BJ (cell line): ENCODE measurements at places on chromosomes 1 and 21.

- DNase-seq = no peak
Observed at GRCh38 chr21:42863504-42863870, 15.9 kb downstream of the WDR4 start.

DNA sequence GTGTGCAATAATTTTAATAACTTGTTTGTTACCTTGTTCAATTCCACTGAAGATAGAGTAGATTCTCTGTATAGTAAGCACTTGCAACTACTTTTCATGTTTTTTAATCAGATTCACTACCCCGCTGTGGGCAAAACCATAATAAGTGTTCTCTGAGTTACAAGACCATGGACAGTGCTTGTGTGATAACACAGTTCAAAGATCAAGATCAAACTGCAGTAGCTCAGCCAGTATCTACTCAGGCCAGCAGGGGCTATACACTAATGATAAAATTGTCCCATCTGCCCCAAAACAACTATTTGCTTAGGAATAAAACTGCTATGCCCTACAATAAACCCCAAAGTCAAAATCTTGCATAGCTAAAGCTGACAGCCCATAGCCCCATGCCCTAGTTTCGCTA is 129.6 kb downstream of the LRRC7 start:
- no peak for DNase-seq

- DNase-seq = no peak
Observed at GRCh38 chr1:209580577-209580976, 2.9 kb upstream of the CAMK1G start.

DNA sequence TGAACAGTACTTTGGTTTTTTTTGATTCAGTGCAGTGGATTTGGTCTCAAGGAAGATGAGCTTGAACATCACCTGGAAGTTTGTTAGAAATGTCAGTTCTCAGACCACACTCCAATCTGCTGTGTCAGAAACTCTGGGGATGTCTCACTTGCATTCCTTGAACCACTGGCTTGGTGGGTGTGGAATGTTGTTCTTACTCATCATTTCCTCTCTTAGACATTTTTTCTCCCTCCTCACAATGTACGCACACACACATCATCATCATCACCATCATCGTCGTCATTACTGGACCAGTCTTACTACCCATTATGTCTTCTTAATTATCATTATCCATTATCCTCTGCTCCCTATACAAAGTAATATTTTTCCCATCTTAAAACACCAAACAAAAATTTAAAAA is 91.9 kb upstream of the KCNK2 start:
- peak; percentile 84 for DNase-seq

- DNase-seq = no peak
Observed at GRCh38 chr1:242738702-242739645, 214.5 kb upstream of the PLD5 start.

DNA sequence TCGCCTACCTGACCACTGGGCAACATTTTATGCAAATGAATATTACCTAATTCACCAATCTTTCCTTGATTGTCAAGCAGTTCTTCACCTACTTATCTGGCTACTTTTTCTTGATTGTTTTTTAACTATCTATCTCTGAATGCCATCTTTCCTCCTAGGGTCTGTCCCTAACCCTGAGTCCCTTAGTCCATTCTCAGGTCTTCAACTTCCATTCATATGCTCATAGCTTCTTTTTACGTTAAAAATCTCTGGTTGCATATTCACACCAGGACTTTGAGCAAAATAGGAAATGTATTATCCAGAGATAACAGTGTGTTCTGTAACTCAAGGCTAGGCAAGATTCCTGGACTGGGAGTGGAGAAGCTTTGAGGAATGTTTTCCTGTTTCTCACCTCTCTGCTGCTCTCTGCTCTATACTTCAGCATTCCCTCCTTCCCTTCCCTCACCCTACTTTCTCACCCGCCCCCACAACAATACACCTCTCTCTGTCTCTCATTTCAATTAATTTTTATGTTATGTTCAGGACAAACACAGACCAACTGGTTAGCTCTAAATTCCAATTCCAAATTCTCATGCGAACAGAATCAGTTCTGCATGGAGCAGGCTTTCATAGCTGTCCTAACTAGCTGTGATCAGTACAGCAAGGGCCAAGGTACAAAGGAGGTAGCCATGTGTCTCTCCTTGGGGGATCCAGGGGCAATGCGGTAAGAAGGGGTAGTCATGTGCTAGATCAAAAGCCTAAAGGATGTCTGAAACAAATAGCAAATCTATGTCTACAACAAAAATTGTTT is 278.4 kb downstream of the USH2A start:
- no peak for DNase-seq

- DNase-seq = no peak
Observed at GRCh38 chr1:153775458-153776327, 486 bp downstream of the SLC27A3 start.

- no peak for DNase-seq
Observed at GRCh38 chr1:26921126-26921539, 410 bp upstream of the NUDC start.

DNA sequence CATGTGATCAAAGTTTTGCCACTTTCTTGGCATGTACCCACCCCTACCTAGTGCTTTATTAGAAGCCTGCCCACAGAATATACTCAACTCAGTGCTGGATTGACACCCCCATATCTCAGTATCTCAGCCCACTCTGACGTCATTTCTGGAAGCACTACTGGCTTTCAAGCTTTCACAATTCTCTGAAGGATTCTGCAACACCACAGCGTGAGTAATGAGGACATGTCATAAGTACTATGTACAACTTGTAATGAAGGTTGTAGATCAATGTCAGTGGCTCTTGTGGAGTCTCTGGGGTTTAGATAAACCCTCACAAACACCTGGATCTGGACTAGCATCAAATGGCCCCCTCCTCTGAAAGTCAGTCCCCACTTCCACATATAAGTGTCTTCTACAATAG is 57.2 kb downstream of the TNFSF4 start:
- no peak for DNase-seq

GRCh38 chr1:236534151-236534651 is 10.4 kb downstream of the LGALS8 start:
- no peak for DNase-seq

DNA sequence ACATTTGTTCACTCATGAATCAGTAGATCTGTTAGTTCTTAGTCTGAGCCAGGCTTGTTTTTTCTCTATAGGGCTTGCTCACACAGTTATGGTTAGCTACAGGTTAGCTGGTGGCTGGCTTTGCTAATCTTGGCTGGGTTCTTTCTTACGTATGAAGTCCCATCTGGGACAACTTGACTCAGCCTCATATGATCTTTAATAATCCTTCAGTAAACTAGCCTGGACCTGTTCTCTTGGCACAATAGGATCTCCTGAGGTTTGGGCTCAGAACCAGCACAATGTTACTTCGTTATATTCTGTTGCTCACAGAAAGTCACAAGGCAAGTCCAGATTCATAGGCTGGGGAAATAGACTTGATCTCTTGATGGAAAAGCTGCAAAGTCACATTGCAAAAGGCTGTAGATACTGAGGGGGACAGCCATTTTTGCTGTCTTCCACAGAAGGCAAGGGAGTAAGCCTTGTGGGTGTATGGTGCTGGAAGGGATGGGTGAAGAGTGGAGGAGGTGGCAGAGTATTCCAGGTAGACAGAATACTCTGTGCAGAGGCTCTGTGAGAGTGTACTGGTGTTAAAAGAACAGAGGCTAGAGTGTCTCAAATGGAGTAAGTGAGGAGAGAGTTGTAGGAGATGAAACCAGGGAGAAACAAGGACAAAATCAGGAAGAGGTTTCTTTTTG is 24.4 kb downstream of the EFCAB7 start:
- no peak for DNase-seq

- DNase-seq = no peak
Observed at GRCh38 chr1:235292790-235293189, 35.2 kb downstream of the ARID4B start.

GRCh38 chr1:220135755-220136154 is 41.8 kb downstream of the IARS2 start:
- DNase-seq = no peak

GRCh38 chr1:224763126-224763775 is 147.1 kb downstream of the CNIH3 start:
- DNase-seq = no peak

- no peak for DNase-seq
Observed at GRCh38 chr1:203041351-203041932, 15.2 kb downstream of the PPFIA4 start.

DNA sequence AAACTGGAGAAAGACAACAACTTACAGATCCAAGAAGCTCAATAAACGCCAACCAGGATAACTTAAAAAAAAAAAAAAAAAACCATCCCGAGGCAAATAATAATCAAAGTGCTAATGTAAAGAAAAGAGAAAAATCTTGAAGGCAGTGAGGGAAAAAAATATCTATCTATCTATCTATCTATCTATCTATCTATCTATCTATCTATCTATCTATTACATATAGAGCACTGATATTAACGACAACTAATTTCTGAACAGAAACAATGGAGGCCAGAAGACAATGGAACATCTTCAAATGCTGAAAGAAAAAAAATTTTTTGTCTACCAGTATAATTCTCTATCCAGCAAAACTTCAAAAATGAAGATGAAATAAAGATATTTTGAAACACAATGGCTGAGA is 18.0 kb downstream of the PACC1 start:
- DNase-seq = no peak

- no peak for DNase-seq
Observed at GRCh38 chr1:211895126-211895759, 64.7 kb upstream of the LPGAT1 start.

- no peak for DNase-seq
Observed at GRCh38 chr1:101300916-101301315, 64.1 kb downstream of the S1PR1 start.

- DNase-seq = no peak
Observed at GRCh38 chr1:157652859-157653493, 47.6 kb downstream of the FCRL3 start.

GRCh38 chr1:36327421-36328087 is 4.1 kb upstream of the EVA1B start:
- DNase-seq = no peak

DNA sequence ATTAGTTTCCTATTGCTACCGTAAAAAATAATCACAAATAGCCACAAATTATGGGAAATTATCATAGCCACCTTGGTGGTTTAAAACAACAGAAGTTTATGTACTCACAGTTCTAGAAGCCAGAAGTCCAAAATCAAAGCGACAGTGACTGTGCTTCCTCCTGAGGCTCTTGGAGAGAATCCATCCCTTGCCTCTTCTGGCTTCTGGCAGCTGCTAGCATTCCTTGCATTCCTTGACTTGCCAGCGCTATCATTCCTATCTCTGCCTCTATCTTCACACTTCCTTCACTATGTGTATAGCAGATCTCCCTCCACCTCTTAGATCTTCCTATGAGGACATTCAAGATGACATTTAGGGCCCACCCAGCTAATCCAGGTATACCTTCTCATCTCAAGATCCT is 180.1 kb upstream of the USP25 start:
- DNase-seq = no peak

DNA sequence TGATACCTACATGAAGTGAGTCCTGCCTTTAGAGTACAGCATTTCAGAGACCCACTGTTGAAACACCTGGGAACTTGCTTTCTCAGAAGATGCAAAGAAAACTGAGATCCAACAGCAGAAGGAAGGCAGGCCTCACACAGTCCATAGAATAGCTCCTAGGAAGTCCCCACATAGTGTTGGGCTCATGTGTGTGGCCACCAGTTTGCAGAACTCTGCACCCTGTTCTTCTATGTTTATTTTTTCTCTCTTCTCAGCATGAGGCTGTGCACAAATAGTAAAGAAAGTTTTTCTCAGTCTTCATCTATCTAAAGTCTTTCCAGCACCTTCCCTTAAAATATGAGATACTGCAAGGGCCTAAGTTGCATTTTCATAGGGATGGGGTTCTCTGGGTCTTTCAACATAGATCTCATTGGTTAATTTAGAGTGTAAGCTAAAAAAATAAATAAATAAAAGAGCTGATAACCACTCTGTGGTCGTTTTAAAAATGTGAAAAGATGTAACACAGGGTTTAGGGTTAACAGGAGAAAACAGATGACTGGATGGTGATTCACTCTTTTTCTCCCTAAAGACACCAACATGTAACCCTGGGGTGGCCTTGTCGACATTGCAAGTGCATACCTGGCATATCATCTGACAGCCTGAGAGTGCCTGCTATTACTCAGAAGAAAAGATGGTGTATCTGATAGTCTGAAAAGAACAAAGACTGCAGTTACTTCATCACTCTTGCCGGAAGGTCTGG is 94.6 kb downstream of the ZC3H11B start:
- peak; percentile 42 for DNase-seq

GRCh38 chr1:9069326-9070100 is at the start of gene SLC2A5:
TSS of gene SLC2A5 (minus strand) at chr1:9069635. CDS start at chr1:9069536, 99 bp downstream.
- DNase-seq = no peak

- DNase-seq = no peak
Observed at GRCh38 chr1:27042670-27043069, 30.0 kb upstream of the TENT5B start.

DNA sequence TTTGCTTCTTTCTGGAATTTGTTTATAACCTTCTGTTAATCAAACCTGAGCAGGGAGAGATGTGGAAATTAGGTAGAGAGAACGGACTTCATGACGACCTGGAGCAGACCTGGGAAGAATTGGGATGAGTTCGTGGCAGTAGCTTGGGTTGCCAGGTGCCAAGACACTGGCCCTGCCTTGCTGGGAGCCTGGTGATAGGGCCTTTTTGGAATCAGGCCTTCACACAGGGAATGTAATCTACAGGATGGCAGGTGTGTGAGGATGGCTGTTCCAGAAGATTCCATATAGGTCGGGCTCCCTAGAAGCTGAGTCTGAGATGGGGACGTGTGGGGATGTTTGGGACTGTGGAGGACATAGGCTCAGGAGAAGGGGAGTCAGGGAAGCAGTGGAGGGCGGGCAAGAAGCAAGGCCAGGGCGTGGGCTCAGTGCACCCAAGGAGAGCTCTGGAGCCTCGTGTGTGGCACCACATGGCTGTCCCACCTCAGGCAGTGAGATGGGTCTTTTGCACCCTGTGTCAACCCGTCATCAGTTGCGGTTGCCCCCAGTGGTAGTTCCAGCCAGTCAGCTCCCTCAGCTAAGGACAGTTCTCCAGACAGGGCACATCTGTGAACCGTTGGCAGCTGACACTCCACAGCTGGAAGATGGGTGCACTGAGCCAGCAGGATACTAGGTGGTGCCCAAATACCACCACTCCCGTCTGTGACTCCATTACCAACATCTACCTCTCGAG is 395.9 kb downstream of the MATN1 start:
- DNase-seq = no peak

- no peak for DNase-seq
Observed at GRCh38 chr1:61183471-61184039, 101.2 kb downstream of the NFIA start.

- DNase-seq = no peak
Observed at GRCh38 chr1:22761821-22762220, 51.2 kb downstream of the EPHB2 start.

DNA sequence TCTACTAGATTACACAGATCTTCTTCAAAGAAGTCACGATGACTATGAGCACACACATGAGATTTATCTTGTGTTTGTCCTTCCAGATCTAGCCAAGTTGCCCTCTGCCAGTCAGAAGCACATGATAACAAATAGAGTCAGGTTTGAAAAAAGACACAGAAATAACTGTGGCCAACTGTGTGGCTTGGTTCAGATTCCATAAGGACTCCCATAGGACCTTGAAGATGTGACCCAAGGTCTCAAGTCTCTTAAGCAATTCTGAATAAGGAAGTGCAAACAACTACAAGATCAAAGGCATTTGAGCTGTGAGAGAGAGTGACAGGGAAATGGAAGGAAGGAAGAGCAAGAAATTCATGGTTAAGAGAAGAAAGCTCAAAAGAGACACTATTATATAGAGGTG is 194.0 kb downstream of the PLPP3 start:
- DNase-seq = no peak
